ENCODE measurements at places on chromosomes 3 and 15.

DNA sequence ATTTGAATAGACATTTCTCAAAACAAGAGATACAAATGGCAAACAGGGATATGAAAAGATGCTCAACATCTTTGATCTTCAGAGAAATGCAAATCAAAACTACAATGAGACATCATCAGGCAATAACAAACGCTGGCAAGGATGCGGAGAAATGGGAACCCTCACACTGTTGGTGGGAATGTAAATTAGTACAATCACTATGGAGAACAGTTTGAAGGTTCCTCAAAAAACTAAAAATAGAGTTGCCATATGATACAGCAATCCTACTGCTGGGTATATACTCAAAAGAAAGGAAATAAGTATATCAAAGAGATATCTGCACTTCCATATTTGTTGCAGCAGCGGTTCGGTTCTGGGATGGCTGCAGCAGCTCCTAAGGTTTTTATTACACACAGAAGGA, 16.8 kb upstream of the LARS2 start:
- no peak for DNase-seq

GRCh38 chr3:124492824-124493223, 237.4 kb upstream of the UMPS start:
- no peak for DNase-seq

GRCh38 chr3:50876947-50877346, 202.2 kb downstream of the DOCK3 start:
- no peak for DNase-seq

DNA sequence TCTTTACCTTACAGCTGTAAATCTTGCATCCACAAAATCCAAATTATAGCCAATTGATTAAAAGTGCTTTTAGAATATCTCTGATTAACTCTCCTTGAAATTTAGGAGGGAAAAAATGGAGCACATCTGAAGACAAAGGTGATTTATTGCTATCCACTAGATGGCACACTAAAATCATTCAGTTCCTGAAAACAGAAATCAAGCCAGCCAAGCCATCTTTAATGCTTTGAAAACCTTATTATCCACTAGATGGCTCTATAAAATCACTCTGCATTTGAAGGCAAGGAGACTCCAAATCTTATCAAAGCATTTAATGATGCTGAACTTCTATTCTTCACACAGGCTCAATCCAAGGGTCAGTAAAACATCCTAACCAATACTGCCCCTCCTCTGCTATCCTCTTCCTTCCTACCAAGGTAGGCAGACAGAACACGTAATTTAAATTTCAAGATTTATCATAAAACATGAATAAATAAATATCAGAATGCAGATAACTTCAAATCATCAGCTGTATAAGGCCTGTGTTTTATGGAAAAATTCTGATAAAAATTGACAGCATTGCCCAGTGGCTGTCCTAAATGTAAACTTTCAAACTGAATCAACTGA, 48.4 kb downstream of the GOLIM4 start:
- DNase-seq = no peak

GRCh38 chr3:20069178-20069532, 28.9 kb downstream of the KAT2B start:
- DNase-seq = no peak

GRCh38 chr3:46615050-46615775, 2.9 kb downstream of the FAM240A start:
- peak; percentile 50 for DNase-seq

GRCh38 chr3:78455166-78455565, 1312.6 kb downstream of the ROBO1 start:
- no peak for DNase-seq

DNA sequence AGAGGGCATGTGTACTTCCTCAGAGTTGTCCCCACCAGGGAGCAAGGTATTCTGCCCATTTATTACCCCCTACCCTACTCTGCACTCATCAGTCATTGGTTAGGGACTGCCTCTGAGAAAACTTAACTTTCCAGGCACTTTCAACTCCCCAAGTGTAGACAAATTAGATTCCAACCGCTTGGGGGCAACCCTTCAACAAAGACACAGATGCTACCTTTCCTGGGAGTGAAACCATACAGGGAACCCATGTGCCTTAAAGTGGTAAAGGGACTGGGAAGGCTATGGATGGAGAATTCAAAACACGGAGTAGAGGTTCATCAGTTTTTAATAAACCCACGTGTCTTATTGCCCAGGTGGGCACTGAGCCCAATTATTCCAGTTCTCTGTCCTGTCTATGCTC, 19.4 kb upstream of the UBE2E2 start:
- DNase-seq = no peak

DNA sequence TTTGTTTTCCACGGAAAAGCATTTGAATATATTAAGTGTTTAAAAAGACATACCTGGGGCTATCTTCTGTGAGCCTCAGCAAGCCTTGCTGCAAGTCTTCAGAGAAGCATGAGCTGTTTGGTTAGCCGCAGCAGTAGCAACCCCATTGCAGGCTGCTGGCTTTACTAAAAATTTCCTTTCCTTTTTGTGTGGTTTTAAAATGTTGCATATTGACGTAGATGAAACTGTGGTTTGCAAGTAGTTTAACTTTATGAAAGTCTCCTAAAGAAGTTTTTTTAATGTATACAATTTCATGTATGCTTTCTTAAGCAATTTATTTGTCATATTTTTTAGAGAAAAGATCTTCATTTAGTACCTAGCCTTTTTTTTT, at the start of gene GPR171:
Gene GPR171, minus strand, starts transcription at position 166 of the 370 bp plus-strand sequence. CDS start 3,830 bp downstream, outside the sequence.
- peak; percentile 86 for DNase-seq

DNA sequence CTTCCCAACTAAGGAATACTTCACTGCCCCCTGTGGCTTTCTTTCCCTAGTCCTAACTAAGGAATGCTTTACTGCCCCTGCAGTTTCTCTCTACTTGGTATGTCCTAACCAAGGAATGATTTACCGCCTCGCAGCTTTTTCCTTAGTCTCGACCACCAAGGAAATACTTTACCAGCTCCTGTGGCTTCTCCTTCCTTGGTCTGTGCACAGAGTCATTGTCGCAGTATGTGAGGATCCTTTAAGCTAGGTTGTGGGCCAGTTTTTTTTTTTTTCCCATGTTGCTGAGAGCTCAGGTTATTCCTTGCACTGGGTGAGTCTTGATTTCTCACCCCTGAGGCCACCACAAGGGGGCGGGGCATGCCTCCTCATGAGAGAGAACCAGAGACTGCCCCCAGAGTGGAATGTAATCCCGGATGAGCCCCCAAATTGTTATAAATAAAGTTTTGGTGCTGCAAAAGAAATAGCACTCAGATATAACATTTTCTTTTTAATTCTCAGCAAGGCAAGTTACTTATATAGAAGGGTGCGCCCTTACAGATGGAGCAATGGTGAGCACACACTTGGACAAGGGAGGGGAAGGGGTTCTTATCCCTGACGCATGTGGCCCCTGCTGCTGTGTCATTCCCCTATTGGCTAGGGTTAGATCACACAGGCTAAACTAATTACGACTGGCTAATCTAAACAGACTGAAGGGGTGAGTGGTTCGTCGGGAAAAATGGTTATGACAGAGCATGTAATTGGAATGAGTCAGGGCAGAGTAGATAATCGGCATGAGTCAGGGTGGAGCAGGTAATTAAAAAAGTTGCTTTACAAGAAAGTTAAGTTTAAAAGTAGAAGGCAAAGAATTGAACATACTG, 27.0 kb downstream of the NDUFB4 start:
- DNase-seq = no peak

DNA sequence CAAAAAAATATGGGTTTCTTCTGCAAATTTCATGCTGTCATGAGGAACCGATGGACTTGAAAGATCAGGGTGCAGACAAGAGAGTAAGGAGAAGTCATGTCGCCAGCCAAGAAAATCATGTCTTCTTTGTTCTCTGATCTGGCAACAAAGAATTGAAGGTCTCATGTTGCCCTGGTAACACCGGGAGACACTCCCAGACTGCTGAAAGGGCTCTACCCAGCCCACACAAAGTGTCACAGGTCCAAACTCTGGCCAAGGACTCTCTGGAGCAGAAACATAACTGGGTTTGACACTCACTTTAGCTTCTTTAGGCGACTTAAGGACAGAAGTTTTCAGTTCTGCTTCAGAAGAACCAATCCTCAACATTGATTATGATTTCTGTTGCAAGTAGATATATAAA, 42.9 kb downstream of the SIDT1 start:
- no peak for DNase-seq

DNA sequence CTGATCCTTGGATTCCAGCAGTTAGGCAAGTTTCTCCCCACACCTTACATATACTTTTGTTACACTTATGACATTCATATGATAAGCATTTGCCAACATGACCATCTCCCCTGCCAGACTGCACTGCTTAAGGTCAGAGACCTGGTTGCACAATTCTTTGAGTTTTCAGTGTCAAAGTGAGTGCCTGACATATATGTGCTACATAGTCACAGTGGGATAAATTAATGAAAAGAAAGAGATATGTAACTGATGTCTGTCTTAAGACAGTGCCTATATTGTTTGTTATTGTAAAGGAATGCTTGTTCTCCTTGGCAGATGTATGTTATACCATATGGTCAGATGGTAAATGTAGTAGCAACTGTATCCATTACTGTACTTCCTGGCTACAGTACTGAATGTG, 3.5 kb upstream of the DCUN1D1 start:
- DNase-seq = no peak

GRCh38 chr3:127669541-127670228, 3.1 kb upstream of the ABTB1 start:
- peak; percentile 55 for DNase-seq

DNA sequence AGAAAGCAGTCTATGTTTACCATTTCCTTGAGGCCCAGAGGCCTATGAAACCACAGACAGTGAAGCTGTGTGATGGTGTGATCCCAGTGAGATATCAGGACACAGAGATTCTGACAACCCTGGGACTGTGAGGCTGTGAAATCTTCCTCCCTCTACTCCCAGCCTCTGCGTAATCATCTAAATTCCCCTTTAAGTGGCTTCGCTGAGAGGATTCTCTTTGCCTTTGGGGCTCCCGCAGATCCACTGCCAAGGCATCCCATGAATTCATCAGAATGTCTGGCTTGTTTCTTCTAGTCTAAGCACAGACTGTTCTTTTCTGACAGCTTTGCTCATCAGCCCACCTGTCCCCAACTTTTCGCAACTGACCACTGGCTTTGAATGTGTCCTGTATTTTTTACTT, 901.2 kb upstream of the NR2F2 start:
- no peak for DNase-seq

DNA sequence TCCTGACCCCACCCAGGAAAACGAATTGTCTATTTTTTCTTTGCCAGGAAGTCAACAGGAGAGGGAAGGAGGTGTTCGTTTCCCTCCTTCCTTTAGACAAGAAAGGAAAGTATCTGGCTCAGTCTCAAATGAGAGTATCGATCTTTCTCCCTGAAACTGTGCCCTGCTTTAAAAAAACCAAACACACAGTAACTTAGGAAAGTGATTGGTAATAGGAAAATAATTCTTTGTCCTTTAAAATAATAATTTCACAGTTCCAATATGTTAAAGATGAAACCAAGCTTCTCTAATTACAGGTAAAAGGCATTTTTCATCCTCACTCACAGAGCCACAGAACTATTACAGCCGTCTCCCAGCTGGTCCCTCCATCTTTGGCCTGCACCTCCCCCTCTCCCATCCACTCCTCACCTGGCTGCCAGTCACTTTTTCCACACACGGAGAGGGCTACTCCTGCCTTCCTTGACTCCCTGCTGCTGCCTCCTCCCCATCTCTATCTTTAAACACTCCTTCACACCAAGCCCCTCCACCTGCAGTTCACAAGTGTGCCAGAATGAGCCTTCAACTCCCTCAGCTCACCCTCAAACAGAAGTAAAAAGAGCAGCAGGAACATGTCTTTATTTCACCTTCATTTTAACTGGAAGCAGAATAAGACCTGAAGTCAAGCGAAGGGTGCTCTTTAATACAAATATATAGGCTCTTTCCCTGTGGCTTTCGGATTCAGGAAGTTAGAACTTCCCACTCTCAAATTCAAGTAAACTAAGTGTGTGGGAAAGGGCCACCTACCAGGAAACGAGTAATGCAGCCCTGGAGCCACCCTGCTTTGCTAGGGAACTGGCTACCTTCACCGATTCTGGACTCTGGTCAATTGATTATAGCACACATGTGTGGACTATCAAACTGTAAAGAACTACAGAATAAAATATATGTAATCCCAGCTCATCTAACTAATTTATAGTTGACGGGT, 116.4 kb downstream of the SENP2 start:
- DNase-seq = no peak

GRCh38 chr3:43477600-43477999, 144.2 kb downstream of the ANO10 start:
- peak; percentile 82 for DNase-seq

GRCh38 chr15:74664670-74665069, 31.2 kb downstream of the EDC3 start:
- DNase-seq = no peak

DNA sequence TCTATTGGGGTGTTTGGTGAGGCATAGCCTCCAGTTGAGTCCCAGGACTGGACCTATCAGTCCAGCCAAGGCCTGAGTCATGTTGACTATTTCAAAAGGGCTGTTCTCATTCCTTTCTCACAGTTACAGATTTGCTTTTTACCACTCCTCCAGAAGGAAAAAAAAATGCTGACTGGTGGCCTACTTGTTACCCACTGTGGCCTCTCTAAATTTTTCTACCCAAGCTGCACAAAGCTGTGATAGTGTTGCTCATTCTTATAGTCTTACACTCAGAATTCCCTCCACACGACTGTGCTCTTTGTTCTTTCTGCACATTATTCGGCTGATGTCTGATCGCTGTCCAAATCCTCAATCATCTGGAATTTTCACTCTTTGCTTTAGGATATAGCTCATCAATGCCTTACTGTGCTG, 1142.2 kb downstream of the IGSF11 start:
- no peak for DNase-seq

GRCh38 chr3:135368781-135369180, 573.7 kb downstream of the EPHB1 start:
- DNase-seq = no peak

DNA sequence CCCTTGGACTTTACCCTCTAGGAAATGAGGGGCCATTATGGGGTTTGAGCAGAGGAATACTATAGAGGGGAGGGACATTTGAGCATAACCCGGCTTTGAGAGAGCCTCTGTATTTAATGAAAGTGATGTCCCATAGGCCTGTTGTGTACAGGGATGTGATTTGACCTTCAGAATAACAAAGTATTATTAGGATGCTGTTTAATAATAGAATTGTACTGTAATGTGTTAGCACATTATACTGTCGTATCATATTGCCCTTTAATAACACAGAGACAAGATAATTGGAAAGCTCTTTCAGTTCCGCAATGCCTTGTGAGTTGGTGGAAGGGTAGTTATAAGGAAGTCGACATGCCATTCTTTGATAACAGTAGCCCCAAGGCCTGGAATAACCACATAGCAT, 328.3 kb downstream of the RYR3 start:
- DNase-seq = no peak

- no peak for DNase-seq
Measured at GRCh38 chr3:103437883-103438282, 1003.1 kb downstream of the ZPLD1 start.

GRCh38 chr15:35496585-35496984, 49.4 kb downstream of the DPH6 start:
- DNase-seq = no peak

GRCh38 chr3:113166719-113167492, 44.5 kb upstream of the BOC start:
- DNase-seq = no peak

Measured in activated effector memory CD4-positive, alpha-beta T cell treated with anti-CD3 and anti-CD28 coated beads, Interleukin-2, amount 50 U/mL, for 16 hours (primary cell).